ENCODE measurements at places on chromosomes 12 and 14.

GRCh38 chr12:100489251-100489820, 15.7 kb downstream of the NR1H4 start:
- DNase-seq: no peak

DNA sequence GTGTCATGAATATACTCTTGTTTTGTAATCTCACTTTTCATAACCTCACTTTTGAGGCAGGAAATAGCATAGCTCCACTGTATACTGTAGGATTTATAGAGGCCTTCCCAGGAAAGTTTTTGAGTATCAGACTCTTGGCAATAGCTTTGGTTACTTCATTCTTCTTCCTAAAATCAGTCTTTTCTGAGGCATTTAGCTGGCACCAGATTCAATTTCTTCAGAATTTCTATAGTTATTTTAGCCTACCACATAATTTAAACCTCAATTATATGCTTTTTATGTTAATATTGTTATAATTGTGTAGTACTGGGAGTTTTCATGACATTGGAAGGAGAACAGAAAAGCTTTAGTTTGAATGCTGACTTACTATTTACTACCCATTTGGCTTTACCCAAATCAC, 322.3 kb upstream of the FAR2 start:
- DNase-seq: no peak

DNA sequence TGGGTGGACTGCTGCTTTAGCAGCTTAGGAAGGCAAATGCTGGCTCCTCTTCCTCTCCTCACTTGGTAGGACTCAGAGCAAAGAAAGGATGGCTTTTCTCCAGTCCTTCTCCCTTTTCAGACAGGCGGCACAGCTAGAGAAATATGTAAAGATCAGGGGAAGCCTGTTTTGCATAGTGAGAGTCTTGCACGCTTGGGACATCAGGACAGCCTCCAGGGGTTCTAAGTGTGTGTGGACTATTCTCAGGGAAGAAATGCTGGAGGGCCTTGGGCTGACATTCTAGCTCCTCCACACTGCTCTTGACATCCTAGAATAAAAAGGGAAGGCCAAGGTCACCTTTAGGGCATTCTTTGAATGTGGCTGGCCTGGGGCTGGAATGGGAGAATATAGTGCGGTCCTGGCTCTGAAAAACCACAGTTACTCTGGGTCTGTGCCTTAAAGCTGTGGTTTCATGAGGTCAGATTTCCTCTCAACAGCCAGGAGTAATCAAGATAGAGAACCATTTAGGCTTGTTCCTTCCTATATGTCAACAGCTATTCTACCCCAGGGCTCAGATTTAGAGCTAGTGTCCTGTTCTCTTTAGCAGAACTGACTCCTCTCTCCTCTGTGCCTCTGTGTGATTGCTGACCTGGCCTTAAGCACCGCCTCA, 24.3 kb downstream of the CMA1 start:
- DNase-seq: no peak

DNA sequence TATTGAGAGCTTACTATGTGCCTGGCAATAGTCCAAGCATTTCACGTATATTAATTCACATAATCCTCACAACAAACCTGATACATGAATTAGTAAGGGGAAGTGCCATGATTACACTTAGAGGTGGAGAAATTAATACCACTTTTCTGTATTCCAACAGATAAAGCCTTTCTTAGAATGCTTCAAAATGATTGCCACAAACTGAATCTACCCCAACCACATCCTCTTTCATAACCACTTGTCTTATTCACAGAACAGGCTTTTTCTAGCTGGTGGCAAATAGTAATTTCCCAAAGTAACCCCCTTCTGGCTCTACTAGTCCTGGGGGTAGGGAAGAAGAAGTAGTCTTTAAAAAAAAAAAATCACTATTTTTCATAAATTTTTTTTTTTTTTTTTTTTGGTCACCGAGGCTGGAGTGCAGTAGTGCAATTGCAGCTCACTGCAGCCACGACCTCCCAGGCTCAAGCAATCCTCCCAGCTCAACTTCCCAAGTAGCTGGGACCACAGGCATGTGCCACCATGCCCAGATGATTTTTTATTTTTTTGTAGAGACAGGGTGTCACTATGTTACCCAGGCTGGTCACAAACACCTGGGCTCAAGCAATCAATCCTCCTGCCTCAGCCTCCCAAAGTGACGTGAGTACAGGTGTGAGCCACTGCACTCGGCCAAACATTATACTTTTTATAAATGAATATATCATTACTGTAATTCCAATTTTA, 59.0 kb upstream of the ARID2 start:
- DNase-seq: no peak

DNA sequence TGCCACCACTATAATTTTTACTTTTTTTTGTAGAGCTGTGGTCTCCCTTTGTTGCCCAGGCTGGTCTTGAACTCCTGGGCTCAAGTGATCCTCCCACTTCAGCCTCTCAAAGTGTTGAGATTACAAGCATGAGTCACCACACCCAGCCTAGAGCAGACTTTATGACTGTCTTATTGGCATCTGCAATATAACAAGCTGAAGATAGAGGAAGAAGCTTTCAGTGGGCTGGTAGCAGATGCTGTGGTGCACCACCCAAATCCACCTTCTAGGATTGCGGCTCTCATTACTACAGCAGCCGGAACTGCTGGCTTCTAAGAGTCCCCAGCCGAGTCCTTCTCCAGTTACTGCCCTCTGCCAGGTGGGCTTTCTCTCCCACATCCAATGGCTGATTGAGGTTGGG, 7.6 kb upstream of the STK38L start:
- no peak for DNase-seq

GRCh38 chr12:105357162-105357691, 26.7 kb downstream of the C12orf75 start:
- no peak for DNase-seq

- no peak for DNase-seq
Observed at GRCh38 chr14:58815161-58815701, 177.5 kb downstream of the DACT1 start.

DNA sequence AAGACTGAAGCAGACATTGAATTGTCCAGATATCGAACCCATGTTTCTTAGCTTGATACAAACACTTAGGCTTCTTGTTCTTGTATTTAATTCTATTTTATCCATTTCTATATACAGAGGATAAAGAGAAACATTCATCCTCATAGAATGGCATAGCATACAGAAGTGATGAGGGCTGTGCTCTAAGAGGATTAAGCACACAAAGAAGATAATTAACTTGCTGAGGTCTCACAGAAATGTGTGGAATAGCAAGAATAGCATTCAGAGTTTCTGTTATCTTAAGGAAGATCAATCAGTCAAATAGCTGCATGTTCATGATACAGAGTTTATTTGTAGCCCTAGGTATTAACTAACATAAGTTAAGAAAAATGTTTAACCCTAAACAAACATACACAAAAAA, 27.3 kb upstream of the STRAP start:
- no peak for DNase-seq

DNA sequence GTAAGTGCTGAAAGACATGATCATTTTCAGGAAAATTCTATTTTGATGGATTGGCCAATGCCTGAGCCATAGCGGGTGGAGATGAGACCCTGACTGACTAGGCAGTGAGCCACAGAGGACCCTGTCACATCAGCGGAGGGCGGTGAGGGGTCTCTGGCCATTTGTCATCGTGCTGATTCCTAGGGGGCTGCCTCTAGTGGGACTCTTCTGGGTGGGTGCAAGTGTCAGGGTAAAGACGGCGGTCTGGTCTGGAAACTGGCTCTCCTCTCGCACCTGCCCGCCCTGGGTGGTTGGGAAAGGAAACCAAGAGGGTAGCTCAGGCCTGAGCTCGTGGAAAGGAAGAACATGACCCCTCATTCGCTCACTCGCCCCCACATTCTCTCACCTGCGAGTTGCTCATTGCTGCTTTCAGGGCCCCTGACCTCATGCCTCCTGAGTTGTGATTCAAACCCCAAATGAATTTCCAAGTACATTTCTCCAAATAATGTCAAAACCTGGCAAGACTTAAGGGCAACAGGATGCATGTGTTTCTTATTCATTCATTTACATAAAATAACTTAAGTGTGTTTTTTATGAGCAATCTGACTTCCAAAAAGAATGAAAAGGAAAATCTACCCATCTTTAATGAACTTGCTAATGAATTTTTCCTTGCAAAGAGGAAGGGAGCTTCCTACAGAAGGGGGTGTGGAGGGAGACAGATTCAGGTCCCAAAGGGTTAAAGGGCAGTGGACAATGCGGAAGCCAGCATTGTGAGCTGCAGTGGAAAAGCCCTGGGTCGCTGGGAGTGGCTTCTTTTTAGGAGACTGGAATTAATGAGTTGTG, 12.8 kb downstream of the MEG3 start:
- no peak for DNase-seq

GRCh38 chr14:20434701-20435581, 1.0 kb downstream of the KLHL33 start:
- DNase-seq: no peak

DNA sequence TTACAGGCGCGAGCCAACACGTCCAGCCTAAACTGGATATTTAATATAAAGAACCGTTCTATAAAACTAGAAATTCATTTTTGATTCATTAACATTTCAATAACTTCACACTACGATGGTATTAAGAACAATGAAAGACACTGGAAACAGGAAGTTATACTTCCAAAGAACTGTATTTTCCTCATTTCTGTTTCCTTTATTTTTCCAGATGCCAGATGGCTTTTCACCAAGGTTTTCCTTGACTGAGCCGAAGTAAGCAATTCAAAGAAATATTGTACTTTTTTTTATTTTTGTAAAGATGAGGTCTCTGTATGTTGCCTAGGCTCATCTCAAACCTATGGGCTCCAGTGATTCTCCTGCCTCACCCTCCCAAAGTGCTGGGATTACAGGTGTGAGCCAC, 28.2 kb downstream of the EEA1 start:
- no peak for DNase-seq

DNA sequence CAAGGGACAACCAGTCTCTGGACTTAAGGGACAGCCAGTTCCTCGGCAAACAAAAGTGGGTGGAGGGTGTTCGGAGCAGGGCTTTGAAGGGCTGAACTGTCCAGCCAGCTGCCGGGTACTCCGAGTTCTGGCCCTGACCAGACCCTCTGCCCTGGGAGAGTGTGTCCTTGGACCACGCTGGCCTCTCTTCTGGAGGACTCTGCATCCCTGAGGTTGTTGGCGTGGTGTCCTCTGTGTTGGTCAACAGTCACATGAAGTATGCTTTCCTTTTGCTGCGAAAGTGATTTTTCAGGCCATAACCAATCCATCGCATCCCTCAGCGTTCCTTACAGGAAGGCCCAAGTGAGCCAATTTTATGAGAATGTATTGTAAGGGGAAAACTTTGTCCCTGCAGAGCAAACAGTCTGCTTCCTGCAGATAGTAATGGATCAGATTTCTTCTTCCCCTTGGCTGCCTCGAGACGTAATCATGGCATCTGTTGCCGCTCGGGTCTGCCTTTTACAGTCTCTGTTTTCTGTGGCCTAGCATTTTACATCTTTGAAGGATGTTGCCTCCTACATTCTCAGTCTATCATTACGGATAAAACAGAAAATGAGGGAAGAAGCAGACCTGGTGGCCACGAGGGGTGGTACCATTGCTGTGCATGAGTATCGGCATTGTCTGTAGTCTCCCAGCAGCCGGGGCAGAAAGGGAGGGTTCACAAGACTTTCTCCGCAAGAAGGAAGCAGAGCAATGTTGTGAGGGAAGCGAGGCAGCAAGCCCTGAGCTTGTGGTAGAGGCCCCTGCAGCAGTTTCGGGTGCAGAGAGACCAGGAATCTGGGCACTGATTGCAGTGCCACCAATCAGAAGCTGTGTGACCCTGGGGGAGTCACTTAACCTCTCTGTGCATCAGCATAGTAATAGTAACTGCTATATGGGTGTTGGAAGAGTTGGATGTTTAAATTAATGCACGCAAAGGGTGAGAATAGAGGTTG, 47.4 kb downstream of the SMIM41 start:
- no peak for DNase-seq

DNA sequence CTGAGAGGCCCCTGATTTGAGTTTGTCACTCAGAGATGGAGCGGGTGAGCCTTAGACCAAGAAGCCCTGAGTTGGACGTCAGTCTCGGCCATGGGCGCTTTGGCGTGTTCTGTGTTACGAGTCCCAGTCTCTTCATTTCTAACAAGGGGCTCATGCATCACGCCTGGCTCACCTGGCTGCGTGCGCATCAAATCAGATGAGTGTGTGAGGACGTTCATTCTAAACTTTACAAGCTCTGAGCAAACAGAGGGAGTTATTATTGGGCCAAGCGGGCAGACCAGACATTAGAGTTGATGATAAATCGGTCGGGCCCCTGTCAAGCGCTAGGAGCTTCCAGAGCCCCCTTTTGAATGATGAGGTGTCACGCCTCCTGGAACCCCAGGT, 117.2 kb downstream of the CALM1 start:
- no peak for DNase-seq

DNA sequence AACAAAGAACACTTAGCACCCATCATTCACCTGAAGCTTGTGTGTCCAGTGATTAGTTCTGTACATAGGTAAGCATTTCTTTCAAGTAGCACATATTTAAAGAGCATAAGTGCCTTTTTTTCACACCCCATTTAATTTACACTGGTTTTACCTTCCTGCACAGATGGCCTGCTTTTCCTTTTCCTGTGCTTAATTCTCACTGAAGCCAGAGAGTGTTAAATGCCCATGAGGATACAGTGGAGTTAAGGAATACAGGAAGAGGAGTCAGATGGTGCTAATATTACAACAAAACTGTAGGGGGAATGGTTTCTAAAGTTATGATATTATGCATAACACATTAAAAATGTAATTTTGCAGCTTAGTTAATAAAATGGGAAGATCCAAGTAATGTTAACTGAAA, 31.0 kb upstream of the SLC38A1 start:
- no peak for DNase-seq

- no peak for DNase-seq
Observed at GRCh38 chr12:107415834-107416233, 269.8 kb upstream of the PWP1 start.

GRCh38 chr12:12686925-12687324, 9.1 kb downstream of the GPR19 start:
- DNase-seq: no peak

DNA sequence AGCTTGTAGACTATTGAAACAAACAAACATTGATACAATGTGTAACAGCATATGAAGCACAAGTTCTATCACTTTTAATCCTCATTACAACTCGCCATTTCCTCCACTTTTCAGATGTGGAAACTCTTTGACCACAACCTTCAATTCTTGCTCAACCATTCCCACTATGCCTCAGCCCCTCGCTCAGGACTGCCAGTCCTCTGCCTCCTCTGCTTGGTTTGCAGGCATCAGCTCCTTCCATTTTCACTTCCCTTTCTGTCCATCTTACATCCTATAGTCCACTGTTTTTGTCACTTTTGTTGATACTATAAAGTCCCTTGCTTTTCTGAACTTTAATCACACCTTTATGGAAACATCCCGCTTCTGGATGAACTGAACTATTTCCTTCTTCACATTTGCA, 28.2 kb upstream of the CD27 start:
- no peak for DNase-seq
